ENCODE measurements at places on chromosomes 11 and 22. TPM values are rescaled to one million over a fixed set of nuclear protein-coding genes. Genes with fewer than 3 reads are reported as not detected.

DNA sequence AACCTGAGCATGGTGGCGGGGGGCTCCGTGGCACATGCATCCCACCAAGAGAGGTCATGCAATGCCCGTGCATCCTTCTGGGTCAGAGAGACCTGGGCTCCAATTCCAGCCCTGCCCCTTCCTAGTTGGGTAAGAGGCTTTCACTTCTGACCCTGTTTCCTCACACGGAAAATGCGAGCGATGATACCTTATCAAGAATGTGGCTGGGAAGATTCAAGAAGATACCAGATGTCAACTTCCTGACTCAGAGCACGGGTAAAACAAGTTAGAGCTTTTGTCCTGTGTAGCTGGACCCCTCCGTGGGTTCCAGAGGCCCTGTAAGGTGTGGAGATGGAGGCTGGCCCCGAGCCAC is 8.7 kb upstream of the DGKZ start:
- DNase-seq, result no peak

DNA sequence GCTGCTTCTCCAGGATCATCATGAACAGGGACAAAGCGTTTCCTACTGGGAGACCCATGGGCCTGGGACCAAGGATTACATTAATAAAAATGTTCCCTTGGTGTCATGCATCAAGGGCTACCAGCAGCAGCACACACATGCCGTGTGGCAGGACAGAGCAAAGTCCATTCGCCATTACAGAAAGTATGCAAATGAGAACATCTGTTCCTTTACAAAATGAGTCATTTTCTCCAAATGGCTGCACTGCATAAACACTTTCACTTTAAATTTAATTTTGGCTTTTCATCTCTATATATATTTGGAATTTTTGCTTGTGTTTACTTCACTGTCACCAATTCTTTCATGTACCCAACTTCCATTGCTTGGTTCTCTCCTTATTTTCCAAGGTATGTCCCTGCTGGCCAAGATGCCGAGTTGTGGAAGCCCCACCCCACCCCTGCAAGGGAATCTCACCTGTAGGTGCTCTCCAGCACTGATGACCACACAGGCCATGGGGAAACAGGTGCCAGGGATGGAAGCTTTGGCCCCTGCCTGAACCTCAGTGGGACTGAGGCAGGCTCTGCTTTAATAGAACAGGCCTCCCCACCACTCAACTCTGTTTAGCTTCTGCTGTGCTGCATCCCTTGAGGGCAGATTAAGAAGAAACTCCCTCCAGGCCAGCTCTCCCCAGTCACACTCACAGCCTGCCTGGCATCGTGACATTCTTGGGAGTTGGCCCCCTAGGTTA is 15.6 kb upstream of the GNAZ start:
- DNase-seq, result no peak

GRCh38 chr11:130719220-130719915 is 196.9 kb downstream of the SNX19 start:
- DNase-seq, result no peak

DNA sequence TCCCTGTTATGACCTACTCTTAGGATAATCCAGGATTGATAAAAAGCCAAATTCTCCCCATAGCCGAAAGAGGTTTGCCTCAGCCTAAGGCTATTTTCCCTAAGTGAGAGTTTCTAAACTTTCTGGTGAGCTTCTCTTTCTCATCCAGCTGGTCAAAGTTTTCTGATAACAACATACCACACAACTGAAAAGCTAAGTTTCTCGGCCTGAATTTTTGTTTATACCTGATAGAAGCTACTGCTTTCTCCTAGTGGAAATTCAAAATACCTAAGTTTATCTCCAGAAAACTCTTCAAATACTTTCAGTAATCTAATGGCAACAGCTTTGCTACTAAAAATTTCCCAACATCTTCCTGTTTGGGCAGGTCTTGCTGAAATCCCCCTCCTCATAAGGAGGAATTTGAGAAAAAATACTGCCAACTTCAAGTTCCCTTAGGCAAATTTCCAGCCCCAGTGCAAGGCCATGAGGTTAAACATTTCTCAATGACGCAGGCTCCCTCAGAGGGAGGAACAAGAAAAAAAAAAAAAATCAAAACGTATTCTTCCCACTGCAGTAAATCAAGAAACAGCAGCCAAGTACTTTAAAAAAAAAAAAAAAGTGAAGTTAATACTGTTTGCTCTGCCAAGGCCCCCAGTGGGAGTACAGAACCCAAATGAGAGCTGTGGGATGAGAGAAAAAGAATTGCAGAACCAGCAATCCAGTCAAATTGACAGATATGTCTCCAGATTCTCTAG is 127.0 kb downstream of the MRTFA start:
- DNase-seq, result peak; percentile 77

- DNase-seq, result no peak
Observed at GRCh38 chr11:122900587-122901202, 18.1 kb downstream of the JHY start.

BDNF gene
- total RNA-seq, result 0.04 TPM

SLC5A4 gene
- not detected for total RNA-seq

OR5A1 gene
- total RNA-seq, result not detected

GRIA4 gene
- total RNA-seq, result not detected

DNA sequence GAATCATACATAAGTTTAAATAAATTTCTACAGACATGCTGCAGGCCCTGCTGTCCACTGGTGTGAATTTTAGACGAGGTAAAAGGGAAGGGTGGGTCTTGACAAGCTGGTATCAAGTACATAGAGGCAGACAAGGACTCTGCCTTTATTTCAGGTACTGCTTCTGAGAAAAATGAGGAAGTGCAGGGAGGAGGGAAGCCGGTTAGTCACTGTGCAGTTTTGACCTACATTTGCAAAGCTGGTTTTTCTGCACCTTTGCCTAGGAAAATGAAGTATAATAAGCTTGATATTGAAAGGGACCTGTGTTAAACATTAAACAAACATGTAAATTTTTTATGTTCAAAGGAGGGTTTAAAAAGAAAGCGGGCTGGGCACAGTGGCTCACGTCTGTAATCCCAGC is 24.6 kb downstream of the TMEM45B start:
- DNase-seq, result no peak

DNA sequence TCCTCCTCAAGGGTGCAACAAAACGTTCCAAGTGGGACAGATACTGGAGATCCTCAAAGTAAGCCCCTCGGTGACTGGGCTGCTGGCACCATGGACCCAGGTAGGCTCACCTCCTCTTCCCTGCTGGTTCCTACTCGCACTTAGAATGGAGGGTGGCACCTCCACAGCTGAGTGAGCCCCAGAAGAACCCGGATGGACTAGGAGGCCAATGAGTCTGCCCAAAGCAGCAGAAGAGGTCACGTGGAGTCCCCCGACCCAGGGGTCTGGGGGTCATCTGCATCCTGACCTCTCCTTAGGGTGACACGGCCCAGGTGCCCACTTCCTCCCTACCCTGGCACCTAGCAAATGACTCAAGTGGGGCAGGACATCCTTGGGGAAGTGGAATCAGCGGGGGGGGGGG is 4.4 kb downstream of the APOL1 start:
- DNase-seq, result no peak

DNA sequence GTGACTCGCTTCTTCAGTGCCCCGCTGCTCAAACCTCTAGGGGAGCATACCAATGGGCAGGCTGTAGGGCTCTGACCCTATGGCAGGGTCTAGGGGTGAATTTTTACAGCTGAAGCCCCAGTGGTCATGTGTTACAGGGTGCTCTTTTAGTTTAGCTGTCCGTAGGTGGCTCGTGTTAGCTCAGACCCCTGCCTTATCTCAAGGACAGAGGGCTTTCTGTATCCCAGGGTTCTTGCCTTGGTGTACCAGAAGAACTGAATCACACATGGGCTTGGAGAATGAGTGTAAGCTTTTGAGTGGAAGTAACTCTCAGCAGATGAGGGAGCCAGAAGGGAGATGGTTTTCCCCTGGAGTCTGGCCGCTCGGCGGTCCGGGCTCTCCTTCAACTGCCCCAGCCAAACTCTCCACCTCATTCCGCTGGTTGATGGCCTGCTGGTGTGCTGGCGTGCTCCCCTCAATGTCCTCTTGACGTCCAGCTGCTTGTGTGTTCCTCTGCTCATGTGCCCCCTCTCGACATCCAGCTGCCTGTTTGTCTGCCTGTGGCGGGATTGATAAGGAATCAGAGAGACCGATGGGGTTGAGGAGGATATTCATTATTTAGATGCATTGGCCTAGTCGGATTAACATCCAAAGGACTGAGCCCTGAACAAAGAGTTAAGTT is 37.5 kb downstream of the BIRC2 start:
- DNase-seq, result no peak

DNA sequence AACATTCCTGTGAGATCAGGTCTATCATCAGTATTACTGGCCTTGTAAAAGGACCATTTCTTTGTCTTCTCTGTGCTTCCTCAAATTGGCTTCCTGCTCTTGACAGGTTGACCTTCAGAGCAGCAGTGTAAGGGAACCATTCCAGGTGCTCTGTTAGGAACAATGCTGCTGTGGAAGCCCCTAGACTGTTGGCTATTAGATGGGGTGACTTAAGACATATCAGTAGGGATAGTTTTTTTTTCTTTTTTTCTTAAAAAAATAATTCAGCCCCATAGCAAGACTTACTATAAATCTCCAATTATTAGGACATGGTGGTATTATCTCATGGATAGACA is 37.6 kb downstream of the COA4 start:
- no peak for DNase-seq
